ENCODE measurements at places on chromosomes 1 and 21. TPM values are rescaled to one million over a fixed set of nuclear protein-coding genes. Genes with fewer than 3 reads are reported as not detected.

The IL19 gene
- not detected for total RNA-seq

The RIPK4 gene
- total RNA-seq: not detected

DNA sequence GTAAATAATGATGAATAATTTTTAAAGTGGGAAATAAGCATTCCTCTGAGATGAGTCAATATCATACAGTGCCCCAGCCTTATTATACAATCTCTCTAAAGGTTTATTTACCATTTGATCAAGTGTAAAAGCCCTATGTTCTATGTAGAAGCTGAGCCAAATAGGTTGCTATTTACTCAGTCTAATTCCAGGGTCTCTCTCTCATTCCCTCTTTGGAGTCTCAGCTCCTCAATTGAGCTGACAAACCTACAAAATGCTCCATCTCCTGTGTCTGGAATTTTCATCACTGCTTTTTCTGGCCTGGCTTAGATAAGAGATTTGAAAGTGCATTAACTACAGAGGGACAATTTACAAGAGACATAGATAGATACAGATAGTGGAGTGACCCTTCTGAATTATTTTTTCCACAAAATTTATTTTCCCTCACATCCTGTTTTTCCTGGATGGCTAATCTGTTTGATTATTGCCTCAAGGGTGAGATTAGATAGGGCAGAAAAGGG is 24.8 kb upstream of the USH2A start:
- no peaks in the 10 kb centered on the region for H3K36me3 ChIP-seq
- no peak overlapping the region for H3K4me3 ChIP-seq
- no peak overlapping the region for H3K27ac ChIP-seq

GRCh38 chr1:6462412-6463119 is 3.4 kb downstream of the TNFRSF25 start:
- H3K27ac ChIP-seq: no peak overlapping the region
- no peak overlapping the region for H3K4me3 ChIP-seq
- H3K36me3 ChIP-seq: no peaks in the 10 kb centered on the region
- no peak for DNase-seq

DNA sequence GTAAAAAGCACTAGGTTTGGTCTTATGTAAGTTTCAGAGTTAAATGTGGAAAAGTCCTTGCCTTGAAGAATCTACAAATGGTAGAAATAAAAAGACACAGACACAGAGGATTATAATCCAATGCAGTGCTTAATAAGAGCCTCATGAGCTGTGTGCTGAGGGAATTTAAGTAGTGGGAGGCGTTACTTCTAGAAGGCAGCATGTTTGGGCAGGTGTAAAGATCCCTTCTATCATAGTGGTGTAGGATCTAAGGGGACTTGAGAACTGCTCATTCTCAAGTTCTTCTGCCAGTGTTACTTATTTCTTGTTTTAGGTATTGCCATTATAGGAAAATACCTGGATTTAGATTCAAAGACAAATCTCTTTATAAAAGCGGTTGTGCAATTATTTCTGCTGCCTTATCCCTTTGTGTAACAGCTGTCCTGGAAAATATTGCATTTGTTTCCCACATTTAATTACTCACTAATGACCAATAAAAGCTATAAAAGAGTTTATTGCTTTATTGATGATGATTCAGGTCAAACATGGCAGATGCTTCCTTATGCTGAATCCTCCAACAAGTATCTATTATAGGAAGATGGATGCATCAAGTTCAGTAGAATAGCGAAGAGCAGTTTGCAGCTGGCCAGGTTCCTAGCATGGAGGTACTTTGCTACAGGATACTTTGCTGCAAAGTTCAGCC is 132.5 kb upstream of the IVNS1ABP start:
- H3K27ac ChIP-seq: no peak overlapping the region
- no peaks in the 10 kb centered on the region for H3K36me3 ChIP-seq
- no peak for DNase-seq
- no peak overlapping the region for H3K4me3 ChIP-seq
- no peaks in the 10 kb centered on the region for H3K4me1 ChIP-seq

DNA sequence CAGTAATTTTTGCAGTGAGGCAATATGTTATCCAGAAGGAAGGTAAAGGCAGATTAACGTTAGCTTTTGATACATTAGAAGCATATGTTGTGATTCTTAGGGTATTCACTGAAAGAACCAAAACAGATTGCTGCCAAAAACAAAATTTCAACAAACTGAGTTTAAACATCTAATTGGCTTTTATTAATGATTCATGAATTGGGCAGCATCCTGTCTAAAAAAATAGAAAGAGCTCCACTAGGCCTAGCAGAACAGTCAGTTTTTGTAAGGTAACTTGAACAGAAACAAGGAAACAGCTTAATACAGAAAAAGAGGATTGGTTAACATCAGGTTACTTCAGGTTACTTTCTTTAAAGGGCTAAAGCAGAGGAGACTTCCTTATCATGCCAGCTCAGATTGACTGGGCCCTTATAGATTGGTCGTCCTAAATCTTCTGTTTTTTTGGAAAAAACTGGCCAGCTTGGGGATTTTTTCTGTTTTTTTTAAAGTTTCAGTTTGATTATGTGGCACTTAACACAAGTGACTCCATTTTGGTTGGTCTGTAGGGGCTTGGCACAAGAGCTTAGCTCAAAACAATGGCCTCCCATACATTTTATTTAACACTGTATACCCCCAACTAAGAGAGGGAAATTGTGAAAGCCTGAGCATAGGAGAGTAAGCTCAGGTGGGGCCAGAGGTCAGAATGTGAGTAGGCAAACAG is 36.8 kb upstream of the GALNT2 start:
- no peaks in the 10 kb centered on the region for H3K36me3 ChIP-seq
- H3K27me3 ChIP-seq: no peaks in the 10 kb centered on the region
- no peak for DNase-seq

DNA sequence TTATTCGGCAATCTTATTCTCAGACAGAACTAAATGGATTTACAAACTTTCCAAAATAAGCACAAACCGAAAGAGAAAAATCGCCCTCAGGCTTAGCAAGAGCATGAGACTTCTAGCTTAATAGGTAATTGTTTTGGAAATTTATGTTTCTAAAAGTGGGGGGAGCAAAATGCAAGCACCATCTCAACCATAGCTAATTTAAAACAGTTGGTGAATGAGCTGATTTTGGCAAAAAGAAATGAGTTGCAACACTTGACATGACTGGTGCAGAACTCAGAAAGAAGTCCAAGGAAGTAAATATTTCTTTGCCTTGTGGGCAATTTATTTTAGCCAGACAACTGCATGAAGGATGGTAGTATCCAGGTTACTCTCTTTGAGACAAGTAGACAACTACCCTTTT is 71.5 kb upstream of the PTGFR start:
- H3K4me1 ChIP-seq: no peaks in the 10 kb centered on the region
- H3K27ac ChIP-seq: no peak overlapping the region
- no peak overlapping the region for H3K4me3 ChIP-seq

- no peaks in the 10 kb centered on the region for H3K36me3 ChIP-seq
- no peak overlapping the region for H3K4me3 ChIP-seq
- peaks cover 8% of the 10 kb centered on the region for H3K27me3 ChIP-seq
- DNase-seq: no peak
Observed at GRCh38 chr1:180249725-180250498, 19.8 kb downstream of the LHX4 start.

DNA sequence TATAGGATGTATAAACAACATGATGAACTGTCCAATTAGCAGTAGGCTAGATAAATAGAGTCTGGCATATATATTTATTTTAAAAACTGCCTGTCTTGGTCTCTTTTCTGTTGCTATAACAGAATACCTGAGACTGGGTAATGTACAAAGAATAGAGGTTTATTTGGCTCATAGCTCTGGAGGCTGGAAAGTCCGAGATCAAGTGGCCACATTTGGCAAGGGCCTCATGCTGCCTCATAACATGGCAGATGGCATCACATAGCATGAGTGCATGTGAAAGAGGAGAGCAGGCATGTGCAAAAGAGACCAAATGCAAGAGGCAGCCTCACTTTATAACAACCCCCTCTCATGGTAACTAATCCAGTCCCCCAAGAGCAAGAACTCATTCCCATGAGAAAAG is 6.0 kb downstream of the STYXL2 start:
- H3K36me3 ChIP-seq: no peaks in the 10 kb centered on the region
- H3K4me1 ChIP-seq: peaks cover 49% of the 10 kb centered on the region
- no peak for DNase-seq
- H3K27me3 ChIP-seq: no peaks in the 10 kb centered on the region

Measured in gastrocnemius medialis (tissue), 4 donors.